Endodermal cell (in vitro differentiated cells): ENCODE measurements at places on chromosomes 12 and 14. TPM values are rescaled to one million over a fixed set of nuclear protein-coding genes. Genes with fewer than 3 reads are reported as not detected.

GRCh38 chr14:93028724-93029076, 87.0 kb downstream of the ITPK1 start:
- H3K4me1 ChIP-seq, result peaks cover 23% of the 10 kb centered on the region
- DNase-seq, result no peak
- H3K4me3 ChIP-seq, result no peak overlapping the region
- H3K27ac ChIP-seq, result no peak overlapping the region
- no peaks in the 10 kb centered on the region for H3K36me3 ChIP-seq
- H3K27me3 ChIP-seq, result no peaks in the 10 kb centered on the region

GRCh38 chr12:11681207-11681606, 31.7 kb downstream of the ETV6 start:
- H3K27me3 ChIP-seq, result no peaks in the 10 kb centered on the region
- H3K27ac ChIP-seq, result no peak overlapping the region
- no peaks in the 10 kb centered on the region for H3K36me3 ChIP-seq
- DNase-seq, result no peak

GRCh38 chr14:77084985-77085384, 13.1 kb upstream of the CIPC start:
- peak overlapping the region; percentile 17 for H3K4me3 ChIP-seq
- H3K36me3 ChIP-seq, result no peaks in the 10 kb centered on the region
- H3K4me1 ChIP-seq, result peaks cover 22% of the 10 kb centered on the region
- no peak for DNase-seq

DNA sequence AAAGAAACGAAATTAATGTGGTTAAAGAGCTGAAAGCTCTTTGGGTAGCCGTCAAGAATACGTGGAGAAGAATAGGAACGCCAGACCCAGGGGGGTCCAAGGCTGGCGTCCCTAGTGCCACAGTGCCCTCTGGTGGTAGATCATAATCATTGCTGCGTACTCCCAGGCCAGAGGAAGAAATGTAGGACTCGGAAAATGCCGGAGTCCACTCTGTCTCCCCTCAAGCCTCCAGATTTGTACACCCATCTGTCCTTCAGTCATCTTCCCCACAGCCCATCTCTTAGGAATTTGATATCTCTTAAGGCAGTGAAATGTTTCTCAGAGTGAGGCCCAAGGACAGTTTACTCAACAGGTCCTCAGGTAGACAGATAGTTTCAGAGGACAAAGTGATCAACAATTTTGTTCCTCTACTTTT, 25.4 kb upstream of the PLEKHG6 start:
- H3K4me1 ChIP-seq, result no peaks in the 10 kb centered on the region
- no peak overlapping the region for H3K27ac ChIP-seq
- no peak overlapping the region for H3K4me3 ChIP-seq
- peak; percentile 93 for DNase-seq

- DNase-seq, result no peak
- no peak overlapping the region for H3K27ac ChIP-seq
- H3K4me1 ChIP-seq, result no peaks in the 10 kb centered on the region
- no peaks in the 10 kb centered on the region for H3K27me3 ChIP-seq
- no peak overlapping the region for H3K4me3 ChIP-seq
- H3K36me3 ChIP-seq, result no peaks in the 10 kb centered on the region
Observed at GRCh38 chr12:19547271-19547671, 108.0 kb downstream of the AEBP2 start.

GRCh38 chr14:32028599-32028998, 48.5 kb upstream of the ARHGAP5 start:
- DNase-seq, result no peak
- no peak overlapping the region for H3K27ac ChIP-seq
- H3K27me3 ChIP-seq, result no peaks in the 10 kb centered on the region
- no peaks in the 10 kb centered on the region for H3K4me1 ChIP-seq
- no peak overlapping the region for H3K4me3 ChIP-seq
- H3K36me3 ChIP-seq, result no peaks in the 10 kb centered on the region

GRCh38 chr12:67475725-67476124, 172.8 kb upstream of the DYRK2 start:
- no peak overlapping the region for H3K27ac ChIP-seq
- H3K4me1 ChIP-seq, result no peaks in the 10 kb centered on the region
- no peaks in the 10 kb centered on the region for H3K27me3 ChIP-seq
- H3K36me3 ChIP-seq, result no peaks in the 10 kb centered on the region
- no peak for DNase-seq

DNA sequence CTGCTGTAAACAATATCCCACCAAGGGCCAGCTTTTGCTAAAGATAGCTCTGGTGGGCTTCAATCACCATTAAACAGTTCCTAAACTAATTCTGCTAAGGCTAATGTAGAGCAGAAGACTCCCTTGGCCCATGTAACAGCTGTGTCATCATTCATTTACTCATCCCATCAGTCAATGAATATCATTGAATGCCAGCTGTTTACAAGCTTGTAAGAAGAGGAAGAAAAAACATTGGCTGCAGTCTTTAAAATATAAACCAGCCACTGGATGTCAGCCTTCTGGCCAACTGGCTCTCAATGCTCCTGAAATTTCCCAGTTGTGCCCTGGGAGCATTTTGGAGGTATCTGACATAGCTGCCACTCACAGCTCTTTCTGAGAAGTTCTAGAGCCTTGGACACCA, 18.0 kb upstream of the MAP3K9 start:
- no peaks in the 10 kb centered on the region for H3K27me3 ChIP-seq
- H3K4me3 ChIP-seq, result no peak overlapping the region
- H3K4me1 ChIP-seq, result peaks cover 4% of the 10 kb centered on the region
- H3K36me3 ChIP-seq, result no peaks in the 10 kb centered on the region

- H3K4me1 ChIP-seq, result no peaks in the 10 kb centered on the region
- no peak for DNase-seq
- no peaks in the 10 kb centered on the region for H3K36me3 ChIP-seq
- no peaks in the 10 kb centered on the region for H3K27me3 ChIP-seq
Observed at GRCh38 chr14:63788011-63788933, 60.4 kb upstream of the SGPP1 start.

GRCh38 chr14:77889971-77890442, 90.1 kb downstream of the ADCK1 start:
- H3K36me3 ChIP-seq, result no peaks in the 10 kb centered on the region
- no peaks in the 10 kb centered on the region for H3K27me3 ChIP-seq
- DNase-seq, result no peak
- H3K4me3 ChIP-seq, result no peak overlapping the region
- no peak overlapping the region for H3K27ac ChIP-seq

DNA sequence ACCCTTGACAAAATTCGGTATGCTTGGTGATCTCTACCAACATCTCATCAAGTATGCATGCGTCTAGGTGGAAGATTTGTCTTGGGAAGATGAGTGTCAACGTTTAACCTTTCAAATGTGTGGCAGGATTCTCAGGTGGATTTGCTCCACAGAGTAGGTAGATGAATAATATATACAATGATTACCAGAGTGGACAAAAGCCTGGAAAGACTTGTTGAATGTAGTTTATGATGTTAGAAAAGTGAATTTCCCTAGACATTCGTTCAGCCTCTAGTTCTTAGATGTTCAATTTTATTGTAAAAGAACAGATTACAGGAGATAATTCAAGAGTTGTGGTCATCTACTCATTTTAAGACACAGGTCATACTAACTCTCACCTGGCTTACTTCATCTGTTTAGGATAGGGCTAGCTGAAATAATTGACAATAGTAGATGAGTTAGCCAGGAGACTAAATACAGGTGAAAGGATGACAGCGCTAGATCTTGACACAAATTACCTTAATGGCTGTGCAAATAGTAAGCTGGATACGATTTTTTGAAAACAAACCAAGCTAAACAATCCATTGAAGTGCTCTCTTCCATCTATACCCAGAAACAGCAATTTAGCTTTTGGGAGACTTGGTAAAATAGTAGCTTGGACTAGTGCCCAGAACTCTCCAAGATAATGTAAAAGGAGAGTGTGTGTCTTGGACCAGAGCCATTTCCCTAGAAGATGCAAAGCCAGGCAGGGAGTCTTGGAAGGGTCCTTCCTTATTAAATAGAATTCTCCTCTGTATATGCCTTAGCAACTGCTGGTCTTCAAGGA, 168.0 kb downstream of the DACT1 start:
- no peaks in the 10 kb centered on the region for H3K27me3 ChIP-seq
- H3K36me3 ChIP-seq, result no peaks in the 10 kb centered on the region
- no peaks in the 10 kb centered on the region for H3K4me1 ChIP-seq
- no peak overlapping the region for H3K4me3 ChIP-seq

Gene OR4E2
- total RNA-seq, result not detected in 3 replicates

Gene KCNA5
- total RNA-seq, result 0.09 TPM in 1 of 2 replicates, not detected in the other

Gene A2ML1
- 4.4 and 7.1 TPM in 2 replicates for total RNA-seq

Gene IRAK3
- 0.19 to 0.53 TPM (median 0.27 TPM) in 3 replicates for total RNA-seq

Gene TESPA1
- total RNA-seq, result not detected in 3 replicates

Gene ACSS3
- total RNA-seq, result 27.5 and 29.4 TPM in 2 replicates

Gene NOS1
- total RNA-seq, result 0.33 to 0.42 TPM (median 0.38 TPM) in 3 replicates

Gene LYZ
- total RNA-seq, result 0.20 TPM in 1 of 2 replicates, not detected in the other

Gene KRT77
- not detected in 3 replicates for total RNA-seq

Gene ACRBP
- total RNA-seq, result 3.3 and 3.9 TPM in 2 replicates

Gene KRT85
- total RNA-seq, result not detected in 2 replicates

Gene SERPINA1
- not detected in 2 replicates for total RNA-seq
